ENCODE measurements at places on chromosomes 12 and 14.

DNA sequence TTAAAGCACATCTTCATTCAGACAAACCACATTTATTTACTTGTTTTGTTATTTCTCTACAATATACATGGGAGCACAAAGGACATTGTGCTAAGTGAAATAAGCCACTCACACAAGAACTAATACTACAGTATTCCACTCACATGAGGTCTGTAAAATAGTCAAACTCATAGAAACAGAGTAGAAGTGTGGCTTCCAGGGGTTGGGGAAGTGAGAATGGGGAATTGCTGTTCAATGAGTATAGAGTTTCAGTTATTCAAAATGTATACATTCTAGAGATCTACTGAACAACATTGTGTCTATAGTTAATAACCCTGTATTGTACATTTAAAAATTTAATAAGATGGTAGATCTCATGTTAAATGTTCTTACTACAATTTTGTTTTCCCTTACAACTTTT lies 88.8 kb downstream of the ATXN7L3B start:
- DNase-seq, result no peak

DNA sequence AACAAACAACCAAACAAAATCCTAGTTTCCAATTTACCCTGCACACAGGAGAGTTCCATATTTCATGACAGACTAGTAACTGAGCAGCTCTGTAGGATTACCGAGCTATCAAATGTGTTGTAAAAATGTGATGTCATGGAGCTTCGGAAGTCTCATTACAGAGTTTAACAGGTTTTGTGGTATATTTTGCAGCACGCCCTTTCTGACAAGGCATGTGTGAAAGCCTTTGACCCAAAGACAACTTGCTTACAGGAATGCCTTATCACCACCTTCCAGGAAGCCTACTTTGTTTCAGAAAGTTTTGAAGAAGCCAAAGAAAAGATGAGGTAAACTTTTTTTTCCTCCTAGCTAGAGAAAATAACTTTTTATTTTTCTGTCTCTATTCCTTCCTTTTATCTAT lies 92.4 kb downstream of the TPH2 start:
- DNase-seq, result no peak

GRCh38 chr14:71136386-71137060 lies 229.3 kb downstream of the PCNX1 start:
- no peak for DNase-seq

DNA sequence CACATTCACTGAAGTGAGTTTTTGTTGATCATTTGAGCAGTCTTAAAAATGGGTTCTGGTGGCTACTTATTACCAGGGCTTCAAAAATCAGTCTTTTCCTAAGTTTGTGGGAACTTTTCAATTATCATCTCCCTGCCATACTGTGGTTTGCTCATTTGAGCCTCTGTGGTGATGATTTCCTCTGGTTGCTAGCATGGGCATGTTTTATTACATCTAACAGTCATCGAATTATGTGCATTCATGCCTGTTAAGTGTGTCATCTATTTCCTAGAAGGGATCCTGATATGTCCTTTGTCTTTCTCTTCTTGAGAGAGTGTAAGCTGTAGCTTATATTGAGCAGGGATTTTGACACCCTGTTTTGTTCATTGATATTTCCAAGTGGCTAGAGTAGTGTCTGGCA lies 116.8 kb downstream of the WIF1 start:
- DNase-seq, result no peak

DNA sequence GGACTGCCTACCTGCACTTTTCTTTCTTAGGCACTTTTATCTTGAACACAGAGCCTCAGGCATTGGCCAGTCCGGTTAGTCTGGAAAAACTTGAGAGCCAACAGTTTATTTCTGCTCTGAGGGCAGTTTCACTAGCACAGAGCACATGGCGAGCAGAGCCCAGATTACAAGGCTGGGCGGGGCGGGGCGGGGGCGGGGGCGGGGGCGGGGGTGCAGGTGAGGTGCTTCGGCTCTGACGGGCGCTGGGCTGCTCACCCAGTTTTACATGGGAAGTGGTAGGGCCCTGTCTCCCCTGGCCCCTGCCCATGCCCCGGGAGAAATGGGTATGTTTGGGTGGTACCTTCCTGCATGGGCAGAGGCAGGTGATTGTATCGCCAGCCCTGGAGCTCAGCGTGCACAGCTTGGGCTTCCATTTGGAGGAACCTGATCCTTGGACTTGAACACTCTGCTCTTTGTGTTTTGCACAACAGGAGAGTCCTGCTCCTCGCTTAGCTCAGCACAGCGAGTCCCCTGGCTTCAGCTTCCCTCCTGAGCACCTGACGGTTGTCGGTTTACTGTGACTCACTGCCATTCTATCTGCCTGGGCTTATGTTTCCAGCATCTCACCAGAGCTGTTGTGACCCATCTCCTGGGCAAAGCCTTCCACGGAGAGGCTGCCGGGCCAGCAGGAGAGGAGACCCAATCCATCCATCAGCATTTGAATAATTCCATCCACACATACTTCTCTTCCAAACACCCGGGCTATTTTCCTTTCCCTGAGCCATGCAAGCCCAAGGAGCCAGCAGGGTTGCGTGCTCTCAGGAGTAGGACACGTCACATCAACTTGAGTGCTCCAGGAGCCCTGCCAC lies 108.5 kb downstream of the ARF6 start:
- DNase-seq, result peak; percentile 52

GRCh38 chr12:98578392-98578791 lies 15.1 kb upstream of the SLC25A3 start:
- no peak for DNase-seq

- DNase-seq, result no peak
These were observed 131.9 kb upstream of the CLEC14A start for GRCh38 chr14:38387821-38388220.

DNA sequence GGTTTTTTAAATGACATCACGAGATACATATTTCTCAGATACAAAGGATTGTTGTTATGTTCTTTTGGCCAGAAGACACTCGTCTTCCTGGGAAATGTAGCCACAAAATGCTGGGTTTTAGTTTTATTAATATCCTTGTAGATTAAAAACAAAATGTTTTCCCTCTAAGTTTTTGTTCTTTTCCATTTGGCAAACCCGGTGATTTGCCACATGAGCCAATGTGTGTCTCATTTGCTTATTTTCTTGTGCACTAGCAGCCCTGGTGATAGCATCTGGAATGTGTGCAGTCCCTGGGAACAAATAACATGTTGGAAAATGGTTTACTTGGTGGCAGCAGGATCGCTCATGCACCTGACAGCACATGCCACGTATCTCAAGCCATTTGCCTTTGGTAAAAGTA lies 61.0 kb downstream of the HMGA2 start:
- DNase-seq, result no peak

DNA sequence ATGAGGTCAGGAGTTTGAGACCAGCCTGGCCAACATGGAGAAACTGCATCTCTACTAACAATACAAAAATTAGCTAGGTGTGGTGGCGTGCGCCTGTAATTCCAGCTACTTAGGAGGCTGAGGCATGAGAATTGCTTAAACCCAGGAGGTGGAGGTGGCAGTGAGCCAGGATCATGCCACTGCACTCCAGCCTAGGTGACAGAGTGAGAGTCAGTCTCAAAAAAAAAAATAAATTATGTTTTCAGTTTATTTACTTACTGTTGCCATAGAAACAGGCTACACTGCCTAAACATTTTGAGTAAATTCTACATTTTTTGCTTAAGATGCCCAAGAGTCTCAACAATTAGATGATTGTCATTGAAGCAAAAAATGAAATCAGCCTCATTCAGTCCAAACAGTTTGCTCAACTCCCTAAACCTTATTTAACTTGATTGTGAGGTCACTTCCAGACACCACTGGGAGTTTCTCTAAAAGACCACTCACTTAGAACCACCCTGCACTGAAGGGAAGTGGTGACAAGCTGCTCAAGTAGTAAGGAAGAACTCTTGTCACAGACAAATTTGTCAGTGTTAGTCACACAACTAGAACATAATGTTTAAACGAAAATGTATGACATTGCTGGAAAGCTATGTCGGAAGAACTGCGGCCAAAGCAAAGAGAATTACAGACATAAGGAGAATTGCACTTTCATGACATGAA lies 9.8 kb upstream of the GNPNAT1 start:
- no peak for DNase-seq

GRCh38 chr12:51722431-51722830 lies 126.1 kb downstream of the FIGNL2 start:
- no peak for DNase-seq

GRCh38 chr14:91375720-91376452 lies 41.7 kb downstream of the CCDC88C start:
- no peak for DNase-seq

DNA sequence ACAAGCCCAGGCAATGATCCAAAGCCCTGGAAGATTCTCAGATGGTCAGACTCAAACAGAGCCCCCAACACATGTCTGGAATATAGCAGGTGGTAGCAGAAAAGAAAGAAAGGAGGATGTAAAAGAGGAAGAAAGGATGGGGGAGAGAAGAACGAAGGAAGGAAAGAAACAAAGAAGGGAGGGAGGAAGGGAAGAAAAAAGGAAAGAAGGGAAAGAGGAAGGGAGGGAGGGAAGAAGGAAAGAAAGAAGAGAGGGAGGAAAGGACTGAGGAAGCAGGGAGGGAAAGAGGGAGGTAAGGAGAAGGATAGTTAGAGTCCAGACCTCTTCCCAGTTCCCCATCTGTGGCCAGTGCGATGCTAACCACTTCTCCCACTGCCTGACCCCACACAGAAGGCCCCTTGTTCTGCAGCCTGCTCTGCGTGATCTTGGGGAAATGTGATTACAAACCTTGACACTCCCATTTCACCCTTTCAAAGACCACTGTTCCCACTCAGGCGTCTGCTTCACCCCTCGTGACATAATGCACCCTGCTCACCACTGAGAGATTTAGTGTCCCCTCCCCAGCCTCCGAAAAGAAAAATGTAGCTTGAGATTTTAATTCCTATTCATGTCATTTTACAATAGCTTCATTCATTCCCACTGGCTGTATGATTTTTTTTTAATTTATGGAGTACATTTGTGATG lies 357.9 kb downstream of the BCL11B start:
- no peak for DNase-seq

DNA sequence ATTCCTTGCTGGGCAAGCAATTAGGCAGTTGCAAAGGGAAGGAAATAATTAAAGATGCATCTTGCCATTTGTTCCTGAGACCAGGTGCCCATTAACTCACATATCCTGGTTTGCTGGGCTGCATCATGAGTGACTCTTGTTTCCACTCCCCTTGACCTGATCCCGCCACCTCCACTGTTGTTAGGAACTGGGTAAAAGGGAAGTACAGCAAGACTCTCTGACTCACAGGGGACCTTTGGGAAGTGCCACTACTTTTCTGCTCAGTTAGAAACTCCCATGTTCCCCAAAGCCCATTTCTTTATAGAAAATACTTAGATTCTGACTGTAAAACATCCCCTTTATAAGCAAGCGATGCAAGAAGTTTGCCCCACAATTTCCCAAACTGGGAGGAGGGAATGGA lies 186.0 kb upstream of the BCL2L14 start:
- no peak for DNase-seq
